ENCODE measurements at places on chromosomes 5 and 9.

DNA sequence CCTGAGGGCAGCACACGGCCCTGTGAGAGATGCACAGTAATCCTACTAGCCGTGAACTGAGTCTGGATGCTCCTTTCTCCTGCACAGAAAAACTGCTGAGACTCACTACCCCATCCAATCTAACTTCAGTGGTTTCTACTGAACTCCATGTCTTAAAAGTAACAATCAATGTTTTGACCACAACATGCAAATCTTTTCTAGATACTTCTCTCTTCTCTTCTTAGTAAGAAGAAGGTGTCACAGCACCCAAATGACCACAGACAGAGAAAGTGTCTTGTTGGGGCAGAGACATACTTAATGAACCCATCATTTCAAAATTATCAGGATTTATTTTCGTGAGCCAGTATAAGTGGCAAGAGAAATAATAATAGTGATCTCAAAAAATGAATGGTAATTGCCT, 285.8 kb upstream of the MEF2C start:
- no peak for DNase-seq

- DNase-seq = no peak
Measured at GRCh38 chr9:5958273-5958672, 57.2 kb downstream of the RANBP6 start.

- DNase-seq = no peak
Measured at GRCh38 chr9:129498451-129499384, 122.2 kb downstream of the C9orf50 start.

- no peak for DNase-seq
Measured at GRCh38 chr5:55530669-55531068, 4.1 kb downstream of the PLPP1 start.

DNA sequence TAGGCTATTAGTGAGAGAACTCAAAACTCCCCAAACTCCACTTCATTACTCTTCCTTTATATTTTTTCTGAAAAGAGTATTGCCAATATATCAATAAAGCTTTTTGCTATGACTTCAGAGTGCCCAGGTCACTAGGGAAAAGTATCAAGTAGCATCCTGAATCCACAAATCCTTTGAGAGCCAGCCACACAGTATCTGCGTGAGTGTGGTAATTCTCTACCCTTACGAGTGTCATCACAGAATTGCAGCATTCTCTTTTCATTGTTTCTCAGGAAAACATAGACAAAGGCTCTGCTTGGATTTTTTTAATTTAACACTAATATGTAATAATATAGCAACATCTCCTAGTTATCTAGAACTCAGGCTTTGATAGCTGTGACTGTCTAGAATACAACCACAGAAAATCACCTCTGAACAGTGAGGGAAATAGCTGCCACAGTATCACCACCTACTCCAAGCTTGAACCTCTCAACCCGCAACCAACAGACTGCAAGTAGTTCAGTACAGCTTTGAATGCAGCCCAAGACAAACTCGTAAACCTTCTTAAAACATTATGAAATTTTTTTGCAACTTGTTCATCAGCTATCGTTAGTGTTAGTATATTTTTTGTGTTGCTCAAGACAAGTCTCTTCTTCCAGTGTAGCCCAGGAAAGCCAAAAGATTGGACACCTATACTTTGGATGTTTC, 79.3 kb upstream of the CCDC152 start:
- no peak for DNase-seq

- no peak for DNase-seq
Measured at GRCh38 chr5:115349001-115349817, 52.8 kb upstream of the CCDC112 start.

DNA sequence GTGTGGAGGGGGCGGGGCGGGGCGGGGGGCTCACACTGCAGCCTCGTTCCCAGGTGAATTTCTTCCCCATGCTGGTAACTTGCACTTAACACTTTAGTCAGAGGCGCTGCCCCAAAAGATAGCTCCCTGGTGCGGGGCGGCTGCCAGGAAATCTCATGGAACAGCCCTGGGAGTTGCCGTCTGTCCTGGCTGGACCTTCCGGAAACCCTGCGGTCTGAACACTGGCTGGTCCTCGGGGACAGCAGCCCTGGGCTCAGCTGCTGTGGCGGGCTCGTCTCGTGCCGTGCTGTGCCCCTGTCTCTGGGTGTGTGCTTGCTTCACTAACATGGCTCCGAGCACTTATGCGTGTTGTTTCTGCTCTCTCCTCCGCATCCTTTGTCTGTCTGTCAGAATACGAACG, 25.8 kb downstream of the PTGES2 start:
- no peak for DNase-seq

- DNase-seq = no peak
Measured at GRCh38 chr5:134051305-134051704, 46.5 kb upstream of the VDAC1 start.

GRCh38 chr5:76149636-76150035, 66.5 kb downstream of the SV2C start:
- no peak for DNase-seq

DNA sequence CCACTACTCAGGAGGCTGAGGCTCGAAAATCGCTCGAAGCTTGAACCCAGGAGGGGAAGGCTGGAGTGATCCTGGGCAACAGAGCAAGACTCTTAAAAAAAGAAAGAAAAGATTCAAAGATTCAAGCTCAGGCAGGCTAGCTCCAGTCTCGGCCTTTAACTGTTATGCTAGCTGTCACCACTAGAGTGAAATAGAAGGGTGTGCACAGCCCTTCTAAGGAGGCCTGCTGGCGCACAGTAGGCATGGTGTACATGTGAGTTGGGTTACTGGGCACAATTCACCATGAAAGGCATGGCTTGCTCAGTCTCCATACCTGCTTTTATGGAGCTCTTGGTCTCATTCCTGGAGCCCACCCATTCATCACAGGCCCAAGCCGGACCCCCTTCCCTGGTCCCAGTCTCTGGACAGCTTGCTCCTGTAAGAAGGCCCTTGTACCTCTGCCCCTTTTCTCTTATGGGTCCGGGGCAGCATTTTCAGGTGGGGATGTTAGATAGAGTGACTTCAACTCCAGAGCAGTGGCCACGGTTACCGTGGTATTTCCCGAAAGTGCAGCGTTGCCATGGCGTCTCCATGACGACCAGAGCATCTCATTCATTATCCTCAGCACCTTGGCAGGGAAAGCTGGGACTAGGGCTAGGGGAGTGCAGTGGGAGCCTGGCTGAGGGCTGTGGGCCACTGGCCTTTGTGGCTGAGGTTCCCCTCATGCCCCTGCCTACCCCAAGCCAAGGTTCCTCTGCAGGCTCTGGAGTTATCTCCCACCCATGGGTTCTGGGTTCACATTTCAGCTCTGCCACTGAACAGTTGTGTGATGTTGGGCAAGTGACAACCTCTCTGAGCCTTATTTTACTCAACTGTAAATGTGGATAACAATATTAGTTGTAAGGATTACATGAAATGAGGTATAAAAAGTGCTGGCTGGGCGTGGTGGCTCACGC, 5.7 kb downstream of the NDST1 start:
- no peak for DNase-seq

- DNase-seq = no peak
Measured at GRCh38 chr5:82255844-82256243, 22.3 kb downstream of the RPS23 start.

DNA sequence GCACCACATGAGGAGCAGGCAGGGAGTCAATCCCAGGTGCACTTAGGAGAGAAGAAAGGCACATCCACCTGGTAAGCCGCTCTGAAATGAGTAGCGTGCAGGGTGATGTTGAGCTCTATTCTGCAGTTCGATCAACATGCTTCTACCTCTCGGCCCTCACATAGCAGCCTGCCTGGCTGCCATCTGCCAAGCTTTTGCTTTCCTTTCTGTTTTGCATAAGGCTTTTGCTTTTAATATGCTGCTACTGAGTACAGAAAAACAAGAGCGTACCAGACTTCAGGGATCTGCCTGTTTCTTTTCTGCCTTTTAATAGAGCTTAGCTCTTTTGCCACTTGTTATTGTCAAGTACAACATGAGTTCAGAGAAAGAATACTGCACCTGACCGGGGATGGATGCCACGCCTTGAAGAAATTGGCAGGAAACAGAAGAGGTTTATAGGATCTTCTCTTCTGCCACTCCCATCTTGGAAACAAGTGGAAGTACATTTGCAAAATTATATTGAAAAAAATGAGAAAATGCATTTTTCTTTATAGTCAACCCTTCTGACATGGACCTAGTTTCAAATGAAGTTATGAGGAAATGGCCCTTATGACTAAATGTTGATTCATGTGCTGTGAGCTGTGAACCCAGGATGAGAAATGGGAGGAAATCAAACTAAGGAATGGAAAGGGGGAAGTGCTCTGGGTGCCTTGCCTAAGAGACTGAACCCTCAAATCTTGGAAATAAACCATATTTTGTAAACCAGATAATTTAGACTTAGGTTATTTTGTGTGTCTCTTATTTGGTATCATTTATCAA, 4.0 kb upstream of the FCHO2 start:
- DNase-seq = no peak

- DNase-seq = no peak
Measured at GRCh38 chr5:21154526-21154925, 1166.5 kb upstream of the CDH18 start.

- DNase-seq = no peak
Measured at GRCh38 chr5:1517838-1518237, 5.9 kb downstream of the LPCAT1 start.

GRCh38 chr9:134994926-134995791, 77.4 kb upstream of the FCN1 start:
- DNase-seq = no peak

DNA sequence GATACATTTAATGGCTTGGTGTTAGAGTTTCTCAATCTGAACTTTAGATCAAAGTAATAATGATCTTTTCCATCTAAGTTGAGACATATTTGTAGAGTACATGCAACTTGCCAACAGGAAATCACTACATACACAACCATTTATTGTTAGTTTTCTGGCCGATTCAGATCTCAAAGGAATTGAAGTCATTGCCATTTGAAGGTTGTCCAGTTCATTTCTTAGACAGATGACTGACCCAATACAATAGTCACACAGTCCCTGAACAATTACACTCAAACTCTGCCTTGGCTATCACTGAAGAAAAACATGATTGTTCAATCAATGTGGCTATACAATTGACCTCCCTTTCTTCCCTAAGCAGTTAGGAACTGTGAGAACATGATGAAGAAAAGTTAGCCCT, 753.2 kb upstream of the RIOK2 start:
- DNase-seq = no peak

GRCh38 chr9:118962426-118962825, 406.8 kb downstream of the BRINP1 start:
- no peak for DNase-seq

- DNase-seq = no peak
Measured at GRCh38 chr9:104774831-104775573, 11.1 kb downstream of the NIPSNAP3B start.

DNA sequence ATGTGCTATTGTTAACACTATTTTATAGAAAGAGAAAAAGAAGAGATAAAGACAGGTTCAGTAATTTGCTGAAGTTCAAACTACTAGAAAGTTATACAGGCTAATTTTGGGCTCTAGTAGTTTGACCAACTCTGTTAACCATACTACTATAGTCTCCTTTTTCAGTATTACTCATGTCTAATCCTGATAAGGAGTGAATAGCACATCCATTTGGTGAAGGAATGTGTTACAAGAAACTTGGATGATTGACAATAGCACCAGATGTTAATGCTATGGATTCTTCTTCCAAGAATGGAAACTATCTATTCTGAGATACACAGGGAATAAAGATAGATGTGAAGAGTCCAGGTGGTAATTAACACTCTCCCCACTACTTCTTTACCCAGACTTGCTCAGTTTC, 677.3 kb downstream of the PRELID2 start:
- no peak for DNase-seq

GRCh38 chr9:85914108-85914507, 26.8 kb upstream of the NAA35 start:
- DNase-seq = no peak

DNA sequence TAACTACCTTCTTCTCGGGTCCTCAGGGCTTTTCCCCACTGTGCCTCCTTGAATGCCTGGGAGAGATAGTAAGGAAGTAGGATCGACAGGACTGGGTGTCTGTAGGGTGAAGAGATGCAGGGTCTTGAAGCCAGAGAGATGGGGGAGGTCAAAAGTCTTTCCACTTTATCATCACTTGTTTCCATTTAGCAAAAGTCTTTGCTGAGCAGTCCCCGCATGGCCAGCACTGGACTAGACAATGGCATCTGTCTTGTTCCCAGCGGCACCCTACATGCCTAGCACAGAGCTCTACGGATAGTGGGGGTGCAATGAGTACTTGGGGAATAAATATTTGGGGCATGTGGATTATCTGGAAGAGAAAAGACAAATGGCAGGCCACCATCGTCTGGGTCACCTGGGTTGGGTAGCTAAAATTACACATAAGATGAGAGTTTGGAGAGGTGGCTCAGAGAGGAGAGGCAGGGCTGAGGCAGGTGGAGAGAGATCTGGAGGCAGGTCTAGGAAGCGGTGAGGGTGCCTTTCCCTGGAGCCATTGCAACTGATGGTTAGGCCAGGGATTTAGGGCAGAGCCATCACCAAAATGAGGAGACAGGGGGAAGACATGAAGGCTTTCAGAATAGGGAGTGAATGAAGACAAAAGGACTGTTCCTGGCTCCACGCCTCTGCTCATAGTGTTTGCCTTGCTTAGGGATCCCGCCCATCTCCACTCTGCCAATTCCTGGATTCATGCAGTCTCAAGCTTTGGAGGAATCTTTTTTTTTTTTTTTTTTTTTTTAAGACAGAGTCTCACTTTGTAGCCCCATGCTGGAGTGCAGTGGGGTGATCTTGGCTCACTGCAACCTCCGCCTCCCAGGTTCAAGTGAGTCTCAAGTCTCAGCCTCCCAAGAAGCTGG, 250.8 kb upstream of the KLF4 start:
- no peak for DNase-seq

DNA sequence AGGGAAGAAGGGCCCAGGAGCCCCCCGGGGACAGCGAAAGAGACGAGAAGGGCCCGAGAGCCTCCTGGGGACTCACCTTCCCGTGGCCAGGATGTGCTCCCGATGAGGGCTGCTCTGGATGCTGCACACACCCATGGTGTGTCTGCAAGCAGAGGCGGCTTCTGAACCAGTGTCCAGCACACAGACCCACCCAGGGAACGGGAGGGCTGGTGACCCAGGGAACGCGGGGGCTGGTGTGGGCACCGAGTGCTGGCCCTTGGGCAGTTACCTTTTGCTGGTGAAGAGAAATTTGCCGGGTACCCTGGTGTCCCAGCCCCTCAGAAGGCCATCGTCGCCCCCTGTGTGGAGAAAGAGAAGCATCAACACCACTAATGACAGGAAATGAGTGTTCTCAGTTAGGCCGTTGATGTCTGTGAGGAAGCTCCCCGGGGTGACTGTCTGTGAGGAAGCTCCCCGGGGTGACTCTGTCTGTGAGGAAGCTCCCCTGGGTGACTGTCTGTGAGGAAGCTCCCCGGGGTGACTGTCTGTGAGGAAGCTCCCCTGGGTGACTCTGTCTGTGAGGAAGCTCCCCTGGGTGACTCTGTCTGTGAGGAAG, 13.2 kb downstream of the MRPL41 start:
- no peak for DNase-seq

DNA sequence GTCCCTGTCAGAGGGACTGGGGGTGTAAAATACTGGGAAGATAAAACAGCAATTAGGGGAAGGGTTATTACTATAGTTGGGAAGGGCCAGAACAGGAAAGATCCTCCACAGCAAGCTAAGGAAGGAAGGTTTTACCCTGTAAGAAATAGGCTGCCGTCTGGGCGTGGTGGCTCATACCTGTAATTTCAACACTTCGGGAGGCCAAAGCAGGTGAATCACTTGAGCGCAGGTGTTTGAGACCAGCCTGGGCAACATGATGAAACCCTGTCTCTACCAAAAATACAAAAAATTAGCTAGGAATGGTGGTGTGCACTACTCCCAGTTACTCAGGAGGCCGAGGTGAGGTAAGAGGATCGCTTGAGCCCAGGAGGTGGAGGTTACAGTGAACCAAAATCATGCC, 165.1 kb upstream of the TLX3 start:
- no peak for DNase-seq
